ENCODE measurements at places on chromosomes 3 and 15.

- DNase-seq = no peak
These were observed 109.8 kb downstream of the IL12A start for GRCh38 chr3:160098261-160098908.

DNA sequence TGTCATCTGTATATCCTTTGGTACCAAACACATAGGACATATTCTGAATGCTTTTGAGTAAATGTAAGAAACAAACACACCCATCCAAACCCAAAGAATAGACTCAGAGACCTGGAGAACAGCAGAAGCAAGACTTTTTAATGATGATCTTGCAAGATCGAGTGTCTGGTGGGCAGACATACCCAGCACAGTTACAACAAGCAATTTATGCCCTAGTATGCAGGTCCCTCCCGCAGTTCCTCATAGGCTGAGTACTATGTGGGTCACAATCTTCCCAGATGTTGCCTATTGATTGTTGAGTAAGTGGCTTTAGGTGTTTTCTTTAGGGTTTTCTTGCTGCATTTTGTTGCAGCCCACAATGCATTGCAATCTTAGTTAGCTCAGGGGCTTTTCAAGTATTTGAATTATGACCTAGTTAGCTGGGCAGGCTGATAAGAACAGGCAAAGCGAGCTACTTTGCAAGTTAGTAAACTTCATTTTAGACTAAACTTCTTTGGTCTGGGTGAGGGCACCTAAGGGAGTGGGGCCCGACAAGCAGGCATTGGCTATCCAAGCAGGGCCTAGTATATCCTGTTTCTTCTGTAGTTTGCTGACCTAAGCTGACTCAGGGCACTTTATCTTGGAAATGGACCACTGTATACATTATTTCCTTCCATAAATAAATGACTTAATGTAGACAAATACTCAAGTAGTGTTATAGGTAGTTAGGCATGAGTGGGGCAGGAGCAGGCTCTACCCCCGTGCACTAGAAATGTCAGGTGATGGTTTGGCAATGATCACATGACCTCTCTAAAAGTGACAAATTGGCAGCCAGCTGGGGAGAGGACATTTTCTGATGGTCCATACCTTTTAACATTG, 87.3 kb upstream of the LIPC start:
- DNase-seq = no peak

DNA sequence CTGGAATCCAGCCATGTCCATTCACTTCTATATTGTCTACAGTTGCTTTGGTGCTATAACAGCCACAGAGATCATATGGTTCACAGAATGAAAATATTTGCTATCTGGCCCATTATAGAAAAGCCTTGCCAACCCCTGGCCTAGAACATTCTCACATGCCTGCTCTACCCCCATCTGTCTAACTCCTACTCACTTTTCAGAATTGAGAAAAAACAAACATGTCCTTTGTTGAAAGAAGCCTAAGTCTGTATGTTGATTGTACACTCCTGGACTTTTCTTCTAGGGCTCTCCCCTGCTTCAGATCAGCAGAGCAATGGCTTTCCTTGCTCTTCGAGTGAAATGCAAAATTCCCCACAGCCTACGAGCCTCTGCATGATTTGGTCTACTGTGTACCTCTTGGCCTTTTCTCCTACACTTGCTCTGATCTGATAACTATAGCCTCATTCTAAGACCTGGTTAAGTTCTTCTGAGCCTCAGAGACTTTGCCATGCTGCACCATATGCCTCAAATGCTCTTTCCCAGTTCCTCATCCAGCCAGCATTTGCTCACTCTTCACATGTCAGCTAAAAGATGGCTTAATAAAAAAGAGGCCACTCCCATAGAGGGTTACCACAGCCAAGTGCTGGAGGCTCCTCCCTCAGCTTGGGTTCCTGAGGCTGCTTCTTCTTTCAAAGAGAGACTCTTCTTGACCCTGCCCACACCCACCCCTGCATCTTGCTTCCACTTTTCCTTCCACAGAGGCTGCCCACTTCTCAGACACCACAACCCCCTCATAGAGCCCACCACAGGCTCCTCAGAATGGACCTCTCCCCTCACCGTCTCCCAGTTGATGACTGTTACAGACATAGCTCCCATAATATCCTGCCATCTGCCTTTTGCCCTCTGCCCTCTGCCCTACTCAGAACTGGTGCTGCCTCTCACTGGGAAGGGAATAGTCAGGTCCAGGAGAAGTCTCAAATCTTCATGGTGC, 22.9 kb upstream of the DCLK3 start:
- no peak for DNase-seq

DNA sequence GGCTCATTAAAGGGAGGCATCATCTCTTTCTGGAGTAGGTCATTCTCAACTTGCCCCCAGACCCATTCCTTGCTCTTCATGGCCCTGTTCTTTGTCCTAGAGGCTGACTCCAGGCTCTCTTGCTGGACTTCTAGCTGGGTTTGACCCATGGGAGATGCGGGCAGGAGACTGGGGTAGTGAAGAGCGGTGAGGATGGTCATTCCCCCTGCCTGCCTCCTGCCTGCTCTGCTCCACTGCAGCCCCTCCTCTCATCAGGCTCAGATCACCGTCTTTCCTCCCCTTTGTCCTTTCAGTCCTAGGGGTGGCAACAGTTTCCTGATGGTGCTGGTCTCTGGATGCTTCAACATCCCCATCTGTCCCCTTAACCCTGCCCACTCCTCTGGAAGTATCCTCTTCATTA, 170.9 kb downstream of the ABHD5 start:
- DNase-seq = no peak
